Kidney capillary endothelial cell (primary cell): ENCODE measurements at places on chromosomes 4 and X.

DNA sequence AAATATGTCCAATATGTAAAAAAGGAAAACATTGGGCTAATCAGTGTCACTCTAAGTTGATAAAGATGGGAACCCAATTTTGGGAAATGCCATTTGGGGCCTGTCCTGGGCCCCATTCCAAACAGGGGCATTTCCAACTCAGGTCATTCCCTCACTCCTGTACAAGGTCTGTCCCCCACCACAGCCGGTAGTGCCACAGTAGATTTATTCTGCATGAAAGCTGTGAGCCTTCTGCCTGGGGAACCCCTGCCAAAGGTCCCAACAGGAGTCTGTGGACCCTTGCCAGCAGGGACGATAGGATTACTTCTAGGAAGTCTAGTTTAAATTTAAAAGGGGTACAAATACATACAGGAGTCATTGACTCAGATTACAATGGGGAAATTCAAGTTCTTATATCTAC lies 317.6 kb upstream of the GNPDA2 start:
- DNase-seq: no peak

DNA sequence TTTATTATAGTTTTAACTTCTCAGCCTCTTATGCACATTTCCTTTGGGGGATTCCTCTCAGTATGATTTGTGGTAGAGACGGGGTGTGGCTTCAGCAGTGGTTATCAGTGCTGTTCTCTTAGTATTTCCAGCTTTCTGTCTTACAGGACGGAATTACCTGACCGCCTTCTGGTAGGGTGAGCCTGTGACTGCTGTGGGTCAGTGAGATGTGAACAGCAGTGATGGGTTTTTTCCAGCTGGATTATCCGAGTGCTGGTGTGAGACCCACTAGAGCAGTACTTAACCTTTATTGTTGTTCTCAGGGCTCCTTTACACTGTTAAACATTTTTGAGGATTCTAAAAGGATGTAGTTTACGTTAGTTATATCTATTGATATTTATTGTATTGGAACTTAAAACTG lies 135.2 kb downstream of the SLIT2 start:
- no peak for DNase-seq

- DNase-seq: no peak
Observed at GRCh38 chr4:55337944-55338343, 8.1 kb upstream of the SRD5A3 start.

DNA sequence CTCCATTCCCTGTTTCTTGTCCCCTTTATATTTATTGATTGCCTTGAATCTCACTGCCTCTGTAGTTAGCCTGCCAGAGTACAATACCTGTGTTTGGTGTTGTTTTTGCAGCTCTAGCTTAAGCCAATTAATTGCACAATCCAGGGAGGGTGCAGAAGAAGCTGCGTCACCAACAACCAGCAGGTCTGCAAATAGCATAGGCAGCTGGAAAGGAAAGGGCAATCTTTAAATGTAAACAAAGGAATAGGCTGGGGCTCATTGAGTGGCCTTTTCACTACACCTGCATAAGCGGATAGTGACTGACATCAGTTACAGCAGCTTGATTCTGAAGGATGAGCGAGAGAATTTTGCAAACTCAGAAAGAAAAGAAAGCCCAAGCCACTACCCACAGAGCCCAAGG lies 106.8 kb upstream of the RAI2 start:
- DNase-seq: no peak

- no peak for DNase-seq
Observed at GRCh38 chr4:173998471-173999144, 284.9 kb downstream of the FBXO8 start.

- no peak for DNase-seq
Observed at GRCh38 chr4:151035911-151036310, 20.8 kb upstream of the LRBA start.

DNA sequence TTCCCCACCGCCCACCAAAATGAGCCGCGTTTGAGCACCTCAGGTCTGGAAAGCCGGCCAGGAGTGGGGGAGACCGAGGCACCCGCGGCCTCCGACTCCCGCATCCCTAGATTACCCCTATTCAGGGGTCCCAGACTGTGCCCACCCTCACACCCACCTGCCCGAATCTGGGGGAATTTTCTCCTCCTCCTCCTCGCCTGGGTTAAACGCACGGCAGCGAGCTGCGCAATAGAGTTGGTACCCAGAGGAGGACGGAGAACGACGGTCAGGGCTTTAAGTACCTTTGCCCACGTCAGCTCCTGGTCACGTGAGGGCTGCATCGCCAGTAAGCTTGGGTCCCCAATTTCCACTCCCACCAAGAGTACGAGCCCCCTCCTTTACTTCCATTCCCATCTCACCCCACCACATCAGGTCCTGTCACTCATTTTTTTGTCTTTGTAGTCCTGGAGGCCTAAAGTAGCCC lies at the start of gene ARMCX2:
Gene ARMCX2, minus strand, starts transcription at position 250 of the 463 bp plus-strand sequence. CDS start 2,262 bp downstream, outside the sequence.
- no peak for DNase-seq

DNA sequence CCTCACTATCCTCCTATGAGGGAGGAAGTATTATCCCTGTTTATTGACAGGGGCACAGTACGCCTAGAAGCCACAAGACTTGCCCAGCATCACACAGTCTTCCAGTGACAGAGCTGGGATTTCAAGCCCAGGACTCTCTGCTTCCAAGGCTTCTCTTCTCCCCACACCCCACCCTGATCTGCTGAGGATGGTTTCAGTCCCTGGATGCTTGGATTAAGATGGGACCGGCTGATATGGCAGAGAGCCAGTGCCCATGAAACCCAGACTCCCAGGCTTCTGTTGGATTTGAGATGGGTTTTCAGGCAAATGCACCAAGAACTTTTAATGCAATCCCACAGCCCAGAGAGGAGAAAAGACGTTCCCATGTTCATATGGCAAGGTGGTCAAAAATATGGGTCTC lies 23.2 kb downstream of the EFNB1 start:
- no peak for DNase-seq

DNA sequence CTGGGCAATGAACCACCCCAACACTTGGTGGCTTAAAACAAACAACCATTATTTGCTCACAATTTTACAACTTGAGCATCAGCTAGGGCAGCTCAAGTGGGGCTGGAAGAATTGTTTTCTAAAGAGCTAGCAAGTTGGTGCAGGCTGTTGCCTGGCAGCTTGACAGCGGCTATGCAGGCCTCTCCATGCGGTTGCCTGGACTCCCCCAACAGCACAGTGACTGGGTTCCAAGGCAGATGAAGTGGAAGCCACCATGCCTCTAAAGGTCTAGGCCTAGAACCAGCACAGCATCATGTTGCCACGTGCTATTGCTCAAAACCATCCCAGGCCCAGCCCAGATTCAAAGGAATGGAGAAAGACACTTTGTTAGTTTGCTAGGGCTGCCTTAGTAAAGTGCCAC lies 114.8 kb downstream of the BCOR start:
- DNase-seq: no peak

DNA sequence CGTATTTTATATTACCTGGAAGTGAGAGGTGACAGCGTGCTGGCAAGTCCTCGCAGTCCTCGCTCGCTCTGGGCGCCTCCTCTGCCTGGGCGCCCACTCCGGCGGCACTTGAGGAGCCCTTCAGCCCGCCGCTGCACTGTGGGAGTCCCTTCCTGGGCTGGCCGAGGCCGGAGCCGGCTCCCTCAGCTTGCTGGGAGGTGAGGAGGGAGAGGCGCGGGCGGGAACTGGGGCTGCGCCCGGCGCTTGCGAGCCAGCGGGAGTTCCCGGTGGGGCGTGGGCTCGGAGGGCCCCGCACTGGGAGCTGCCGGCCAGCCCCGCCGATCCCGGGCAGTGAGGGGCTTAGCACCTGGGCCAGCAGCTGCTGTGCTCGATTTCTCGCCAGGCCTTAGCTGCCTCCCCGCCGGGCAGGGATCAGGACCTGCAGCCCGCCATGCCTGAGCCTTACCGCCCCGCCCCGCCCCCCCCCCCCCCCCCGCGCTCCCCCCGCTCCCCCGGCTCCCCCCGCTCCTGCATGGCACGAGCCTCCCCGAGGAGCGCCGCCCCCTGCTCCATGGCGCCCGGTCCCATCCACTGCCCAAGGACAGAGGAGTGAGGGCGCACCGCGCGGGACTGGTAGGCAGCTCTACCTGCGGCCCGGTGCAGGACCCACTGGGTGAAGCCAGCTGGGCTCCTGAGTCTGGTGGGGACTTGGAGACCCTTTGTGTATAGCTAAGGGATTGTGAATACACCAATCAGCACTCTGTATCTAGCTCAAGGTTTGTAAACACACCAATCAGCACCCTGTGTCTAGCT lies 298.9 kb upstream of the MAGEB16 start:
- no peak for DNase-seq

- no peak for DNase-seq
Observed at GRCh38 chrX:9609987-9610386, 145.1 kb downstream of the TBL1X start.

- no peak for DNase-seq
Observed at GRCh38 chr4:107404591-107405300, 315.3 kb downstream of the PAPSS1 start.
